ENCODE measurements at places on chromosomes 2 and 18.

DNA sequence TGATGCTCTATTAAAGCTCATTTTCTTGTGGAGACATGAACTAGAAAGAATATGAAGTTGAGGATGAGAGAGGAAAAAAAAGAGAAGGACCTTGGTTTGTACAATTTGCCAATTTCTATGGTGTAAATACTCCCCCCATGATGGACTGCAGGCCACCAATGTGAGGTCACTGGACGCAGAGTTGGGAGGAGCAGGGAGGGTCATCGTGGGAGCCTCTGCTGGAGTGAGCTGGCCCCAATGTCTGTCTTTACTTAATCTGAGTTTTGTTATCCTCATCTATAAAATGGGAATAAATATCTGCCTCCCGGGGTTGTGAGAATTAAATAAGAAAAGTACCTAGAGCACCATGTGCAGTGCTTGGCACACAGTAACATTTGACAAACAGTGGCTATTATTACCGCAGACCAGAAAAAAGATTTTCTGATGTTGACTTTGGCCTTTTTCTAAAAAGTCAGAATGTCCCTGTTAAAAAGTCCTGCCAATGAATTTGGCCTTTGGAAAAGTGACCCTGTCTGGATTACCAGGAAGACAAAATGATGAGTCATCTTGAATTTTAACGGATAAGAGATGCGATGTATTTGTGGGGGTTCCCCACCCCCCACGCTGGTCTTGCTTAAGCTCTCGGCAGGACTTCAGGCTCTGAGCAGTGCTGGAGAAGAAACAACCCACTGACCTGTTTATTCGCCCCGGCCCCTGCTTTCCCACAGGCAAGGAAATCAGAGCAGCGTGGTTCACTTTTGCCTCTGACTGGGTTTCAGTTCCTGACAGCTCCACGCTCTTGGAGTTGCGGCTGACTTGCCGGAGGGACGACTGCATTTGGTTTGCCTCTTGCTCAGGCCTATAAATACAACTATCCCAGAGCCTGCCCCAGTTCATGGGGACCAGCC lies 50.3 kb upstream of the FOSL2 start:
- DNase-seq: peak; percentile 86

GRCh38 chr18:3525870-3526420 lies 76.0 kb downstream of the TGIF1 start:
- no peak for DNase-seq

DNA sequence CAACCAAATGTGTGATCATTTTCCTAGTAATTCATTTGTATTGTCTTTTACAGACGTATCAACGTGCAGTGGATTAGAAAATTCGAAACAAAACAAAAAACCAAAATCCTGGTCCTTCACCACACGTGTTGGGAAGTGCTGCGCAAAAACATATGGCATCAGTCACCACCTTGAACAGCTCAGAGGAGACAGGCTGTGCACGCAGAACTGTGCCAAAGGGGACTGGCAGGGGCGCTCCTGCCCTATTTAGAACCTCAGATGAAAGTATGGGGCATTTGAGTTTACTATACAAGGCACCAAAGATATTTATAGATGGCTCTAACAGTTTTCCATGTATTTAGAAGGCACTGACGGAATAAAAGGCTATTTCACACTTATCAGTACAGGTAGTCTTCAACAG lies 42.3 kb downstream of the NOL10 start:
- DNase-seq: no peak

DNA sequence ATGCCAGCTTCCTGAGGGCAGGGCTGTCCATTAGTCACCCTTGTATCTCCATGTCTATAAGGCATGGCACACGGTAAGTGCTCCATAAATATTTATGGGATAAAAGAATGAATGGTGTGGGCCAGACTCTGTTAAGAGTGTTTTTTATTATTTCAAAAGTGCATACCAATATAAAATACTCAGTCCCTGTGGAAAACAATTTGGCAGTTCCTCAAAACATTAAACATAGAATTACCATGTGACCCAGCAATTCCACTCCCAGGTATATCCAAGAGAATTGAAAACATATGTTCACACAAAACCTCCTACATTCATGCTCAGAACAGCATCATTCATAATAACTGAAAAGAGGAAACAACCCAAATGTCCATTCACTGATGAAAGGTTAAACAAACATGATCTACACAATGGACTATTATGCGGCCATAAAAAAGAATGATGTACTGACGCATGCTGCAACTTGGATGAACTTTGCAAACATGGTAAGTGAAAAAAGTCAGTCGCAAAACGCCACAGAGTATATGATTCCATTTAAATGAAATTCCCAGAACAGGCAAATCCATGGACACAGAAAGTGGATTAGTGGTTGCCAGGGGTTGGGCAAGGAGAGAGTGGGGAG lies 69.1 kb upstream of the TCF7L1 start:
- DNase-seq: no peak

GRCh38 chr18:6747646-6748045 lies 18.1 kb downstream of the ARHGAP28 start:
- DNase-seq: no peak

Measured in right cardiac atrium (tissue), 5 donors.